Glutamatergic neuron (in vitro differentiated cells): ENCODE measurements at places on chromosomes 2 and 18.

DNA sequence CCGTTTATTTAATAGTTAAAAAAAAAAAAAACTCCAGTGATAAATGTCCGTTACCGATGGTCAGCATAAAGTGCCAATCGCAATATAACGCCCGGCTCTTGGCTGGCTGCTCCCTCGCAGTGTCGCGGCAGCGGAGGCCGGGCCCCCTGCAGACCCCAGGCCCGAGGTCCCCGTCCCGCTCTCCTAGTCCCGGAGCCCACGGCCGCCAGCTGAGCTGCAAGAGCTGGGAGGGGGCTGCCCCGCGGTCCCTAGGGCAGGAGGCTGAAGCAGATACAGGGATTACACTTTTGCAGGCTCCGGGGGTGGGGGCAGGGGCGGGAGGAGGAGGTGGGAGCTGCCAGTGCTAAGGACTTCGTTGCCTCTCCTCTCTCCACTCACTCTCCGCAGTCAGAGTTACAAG is 6.9 kb downstream of the OSR1 start:
- peak; percentile 33 for DNase-seq

GRCh38 chr2:111116843-111117597 is 3.7 kb upstream of the BCL2L11 start:
- peak; percentile 80 for DNase-seq

DNA sequence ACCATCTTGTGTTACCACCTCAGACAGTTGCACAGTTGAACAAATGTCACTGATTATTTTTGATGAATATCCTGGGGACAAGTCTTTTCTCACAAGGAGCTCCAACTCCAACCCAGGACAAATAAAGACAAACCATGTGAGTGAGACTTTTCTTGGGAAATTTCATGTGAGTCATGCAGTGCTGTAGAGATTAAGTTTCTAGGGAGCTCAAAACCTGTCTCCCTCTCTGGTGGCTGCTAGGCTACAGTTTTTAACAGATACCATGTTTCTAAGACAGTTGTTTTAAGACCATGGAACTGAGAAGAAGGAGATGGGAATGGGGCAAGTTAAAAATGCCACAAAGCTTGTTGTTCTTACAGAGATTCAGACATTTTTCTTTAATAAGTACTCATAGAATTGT is 255.5 kb downstream of the RIT2 start:
- no peak for DNase-seq

- no peak for DNase-seq
Observed at GRCh38 chr2:219844401-219845091, 217.1 kb downstream of the SLC4A3 start.

- DNase-seq: no peak
Observed at GRCh38 chr2:42648796-42649195, 80.4 kb downstream of the MTA3 start.

DNA sequence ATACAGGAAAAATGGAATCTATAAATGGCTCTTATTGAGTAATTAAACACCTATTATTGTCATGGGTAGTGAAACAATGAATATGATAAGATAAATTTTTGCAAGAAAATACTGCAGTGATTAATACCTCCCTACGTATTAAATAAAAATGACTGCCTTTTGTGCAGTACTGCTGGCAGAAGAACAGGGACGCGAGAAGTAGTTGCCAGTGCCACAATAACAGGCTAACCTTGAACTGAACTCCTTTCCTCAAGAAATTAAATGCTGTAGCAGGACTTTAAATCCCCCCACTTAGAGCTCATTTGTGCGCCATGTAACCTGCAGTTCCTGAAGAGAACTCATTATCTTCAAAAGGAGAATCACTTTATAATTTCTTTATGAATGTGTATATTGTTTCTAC is 24.6 kb downstream of the FIGN start:
- no peak for DNase-seq

GRCh38 chr2:7961550-7961949 is 720.3 kb upstream of the ID2 start:
- DNase-seq: no peak

GRCh38 chr2:86477349-86477748 is 36.2 kb downstream of the KDM3A start:
- DNase-seq: no peak

GRCh38 chr2:236656166-236656565 is 86.5 kb downstream of the ACKR3 start:
- DNase-seq: no peak

- DNase-seq: no peak
Observed at GRCh38 chr2:58039170-58039611, 7.4 kb upstream of the VRK2 start.

DNA sequence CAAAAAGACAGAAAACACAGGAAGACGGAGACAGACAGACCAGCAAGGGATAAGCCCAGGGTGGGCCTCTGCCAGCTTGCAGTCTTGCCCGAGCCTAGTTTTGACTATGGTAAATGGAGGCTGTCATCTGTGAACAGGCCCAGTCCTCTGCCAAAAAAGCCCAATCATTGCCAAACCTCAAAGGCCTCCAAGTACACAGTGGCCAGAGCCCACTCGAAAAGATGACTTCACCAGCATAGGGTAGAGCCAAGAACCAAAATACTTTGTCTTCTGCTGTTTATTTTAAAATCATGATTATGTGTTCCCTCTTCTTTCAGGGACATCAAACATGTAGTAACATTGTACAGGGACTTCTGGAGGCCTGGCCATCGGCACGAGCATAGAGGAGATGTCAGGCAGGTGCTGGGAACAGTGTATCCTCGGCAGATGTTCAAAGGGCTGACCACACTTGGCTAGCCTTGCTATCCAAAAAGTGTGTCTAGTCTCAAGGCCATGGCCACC is 66.0 kb downstream of the TTC32 start:
- no peak for DNase-seq

DNA sequence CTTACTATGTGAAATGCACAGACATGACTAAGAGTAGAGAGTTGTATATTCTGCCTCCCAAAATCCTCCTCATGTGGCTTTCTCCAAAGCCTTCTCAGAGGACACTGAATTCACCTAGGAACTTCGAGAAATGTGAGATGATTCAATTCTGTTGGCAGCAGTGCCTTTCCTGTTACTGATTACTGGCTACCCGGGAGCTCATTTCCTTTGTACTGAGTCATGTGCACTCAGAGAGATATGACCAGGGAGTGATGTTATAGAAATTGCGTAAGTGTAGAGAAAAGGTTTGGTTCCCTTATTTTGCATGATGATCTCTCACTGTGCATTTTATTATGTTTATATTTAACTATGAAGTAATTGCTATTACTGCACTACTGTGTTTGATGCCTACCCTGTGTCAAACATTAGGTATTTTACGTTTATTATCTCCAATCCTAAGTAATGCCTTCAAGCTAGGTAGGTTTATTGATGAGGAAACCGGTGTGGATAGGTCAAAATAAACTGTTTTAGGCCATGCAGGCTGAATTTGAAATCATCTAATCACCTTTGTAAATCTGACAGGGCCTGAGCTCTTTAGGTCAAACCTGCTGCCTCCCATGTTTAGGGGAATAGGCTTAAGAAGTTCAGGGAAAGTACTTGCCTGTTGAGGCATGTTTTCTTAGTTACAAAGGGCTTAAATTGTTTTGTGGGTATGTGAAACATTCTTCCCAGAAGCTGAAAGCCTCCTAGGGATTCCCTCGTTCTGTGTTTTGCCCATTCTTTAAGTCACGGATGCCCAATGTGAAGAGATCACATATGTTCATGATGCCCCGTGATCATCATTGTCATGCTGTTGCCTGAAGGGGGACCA is 86.8 kb downstream of the FMNL2 start:
- no peak for DNase-seq

DNA sequence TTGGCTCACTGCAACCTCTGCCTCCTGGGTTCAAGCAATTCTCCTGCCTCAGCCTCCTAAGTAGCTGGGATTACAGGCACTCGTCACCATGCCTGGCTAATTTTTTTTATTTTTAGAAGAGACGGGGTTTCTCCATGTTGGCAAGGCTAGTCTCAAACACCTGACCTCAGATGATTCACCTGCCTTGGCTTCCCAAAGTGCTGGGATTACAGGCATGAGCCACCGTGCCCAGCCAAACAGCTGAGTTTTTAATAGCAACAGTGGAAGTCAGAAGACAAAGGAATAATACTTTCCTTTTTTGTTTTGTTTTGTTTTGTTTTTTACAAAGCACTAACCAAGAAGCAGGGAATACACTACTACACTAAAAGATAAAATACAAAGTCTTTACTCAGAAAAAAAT is 16.9 kb downstream of the GPR75 start:
- no peak for DNase-seq

DNA sequence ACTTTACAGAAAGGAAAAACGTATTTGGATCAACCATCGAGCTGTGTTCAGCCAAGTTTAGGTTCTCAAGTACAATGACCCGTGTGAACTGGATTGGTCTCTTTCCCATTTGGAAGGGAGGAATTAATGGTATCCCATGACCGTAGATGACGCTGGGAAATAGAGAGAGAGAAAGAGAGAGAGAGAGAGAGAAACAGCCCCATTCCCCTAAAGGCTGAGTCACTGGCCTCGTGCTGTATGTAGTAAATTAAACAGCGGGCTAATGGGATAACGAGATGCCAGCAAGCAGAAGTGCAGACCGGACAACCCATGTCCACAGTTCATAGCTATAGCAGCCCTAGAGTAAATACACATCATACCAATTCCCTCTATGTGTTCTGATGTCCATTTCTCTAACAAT is 99.6 kb downstream of the BCL11A start:
- DNase-seq: no peak

- no peak for DNase-seq
Observed at GRCh38 chr2:65072181-65072970, 16.2 kb downstream of the CEP68 start.

DNA sequence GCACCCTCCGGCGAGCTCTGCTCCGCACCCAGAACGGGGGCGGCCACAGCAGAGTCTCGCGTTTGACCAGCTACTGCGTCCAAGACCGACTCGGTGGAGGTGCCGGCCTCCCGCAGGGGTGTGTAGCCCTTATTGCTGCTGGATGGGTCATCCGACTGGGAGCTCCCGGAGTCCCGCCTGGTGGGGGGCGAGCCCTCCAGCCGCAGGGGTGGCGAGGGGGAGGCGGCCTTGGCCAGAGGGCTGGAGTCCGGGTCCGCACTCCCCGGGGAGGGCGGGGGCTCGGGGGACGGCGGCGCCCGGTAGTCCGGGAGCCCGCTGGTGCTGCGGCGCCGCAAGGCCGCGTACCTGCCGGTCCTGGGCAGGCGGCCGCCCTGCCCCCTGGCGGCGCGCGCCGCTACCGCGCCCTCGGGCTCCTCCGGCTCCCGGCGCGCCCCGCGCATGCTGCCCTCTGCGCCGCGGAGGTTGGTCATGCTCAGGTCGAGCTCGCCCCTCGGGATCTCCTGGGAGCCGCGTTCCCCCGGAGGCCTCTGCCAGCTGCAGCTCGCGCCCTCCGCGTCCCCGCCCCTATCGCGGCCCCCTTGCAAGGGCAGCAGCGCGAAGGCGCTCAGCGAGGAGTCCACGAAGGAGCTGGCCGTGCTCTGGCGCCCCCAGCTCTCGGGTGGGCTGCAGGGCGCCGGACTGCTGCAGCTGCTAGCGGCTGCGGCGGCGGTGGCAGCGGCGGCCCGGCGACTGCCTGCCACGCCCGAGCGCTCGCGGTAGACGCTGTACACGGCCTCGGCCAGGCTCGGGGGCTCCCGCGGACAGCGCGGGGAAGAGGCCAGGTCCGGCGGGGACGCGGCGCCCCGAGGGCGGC is 4.8 kb downstream of the TMEM200C start:
- peak; percentile 81 for DNase-seq
